ENCODE measurements at places on chromosomes 7 and 10.

DNA sequence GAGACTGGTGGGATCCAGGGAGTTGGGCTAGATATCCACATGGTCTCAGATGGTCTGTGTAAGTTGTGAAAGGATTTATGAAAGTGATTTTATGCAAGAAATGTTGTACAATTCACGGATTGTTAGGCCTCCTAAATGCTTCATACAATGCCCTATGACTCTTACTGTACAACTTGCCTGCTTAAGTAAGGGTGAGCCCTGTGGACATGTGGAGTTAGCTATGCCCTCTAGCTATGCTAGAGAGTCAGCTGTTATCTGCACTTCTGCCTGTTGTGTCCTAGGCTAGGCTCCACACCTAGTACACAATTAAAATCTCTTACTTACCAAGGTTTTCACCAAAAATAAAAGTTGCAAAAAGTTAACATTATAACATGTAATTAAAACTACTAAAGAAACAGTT is 1.7 kb upstream of the CFAP43 start:
- DNase-seq, result no peak

DNA sequence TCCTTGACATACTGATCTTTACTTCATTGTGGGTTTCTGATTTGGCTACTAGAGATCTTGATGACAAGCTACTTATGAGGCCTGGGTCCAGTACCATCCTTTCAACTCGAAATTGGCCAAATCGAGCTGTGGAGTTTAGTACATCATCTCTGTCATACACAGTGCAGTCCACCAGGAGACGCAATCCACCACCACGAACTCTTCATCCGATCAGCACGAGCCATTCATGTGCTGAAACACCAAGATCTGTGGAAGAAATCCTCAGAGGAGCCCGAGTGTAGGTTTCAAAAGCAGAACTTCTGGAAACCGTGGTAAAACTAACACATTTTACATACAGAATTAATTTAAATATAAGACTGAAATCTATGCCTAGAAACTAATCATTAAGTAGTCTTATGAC is 14.2 kb downstream of the DNAJC9 start:
- no peak for DNase-seq

DNA sequence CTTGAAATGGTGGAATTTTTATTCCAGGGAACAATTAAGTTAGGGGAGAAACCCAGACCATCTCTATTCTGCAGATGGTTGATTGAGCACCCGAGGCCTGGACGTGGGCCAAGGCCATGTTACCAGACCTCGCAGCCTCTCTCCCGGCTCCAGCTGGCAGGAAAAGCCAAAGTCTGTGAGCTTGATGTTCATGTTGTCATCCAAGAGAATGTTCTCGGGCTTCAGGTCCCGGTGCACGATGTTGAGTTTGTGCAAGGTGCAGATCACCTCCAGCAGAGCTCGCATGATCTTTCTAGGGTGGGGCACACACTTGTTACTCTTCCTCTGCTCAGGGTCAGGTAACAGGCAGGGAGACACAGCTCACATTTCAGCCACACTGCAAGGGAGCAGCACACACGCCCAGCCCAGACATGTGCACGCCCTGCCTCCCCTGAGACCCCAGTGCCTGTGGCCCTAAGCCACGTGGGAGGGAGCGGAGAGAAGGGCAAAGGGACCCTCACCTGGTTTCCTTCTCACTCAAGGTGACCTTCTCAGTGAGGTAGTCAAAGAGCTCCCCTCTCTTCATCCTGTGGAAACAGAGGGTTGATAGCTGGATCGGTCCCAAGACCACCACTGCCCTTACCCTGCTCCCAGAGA is 9.5 kb downstream of the PHKG1 start:
- no peak for DNase-seq

GRCh38 chr7:99748846-99749579 is 14.0 kb upstream of the CYP3A7 start:
- no peak for DNase-seq

- no peak for DNase-seq
Observed at GRCh38 chr10:24701447-24701846, 22.2 kb downstream of the ARHGAP21 start.

- DNase-seq, result no peak
Observed at GRCh38 chr10:130434446-130435385, 298.5 kb downstream of the GLRX3 start.

GRCh38 chr10:16116404-16117304 is 256.3 kb upstream of the MINDY3 start:
- peak; percentile 0 for DNase-seq

- DNase-seq, result no peak
Observed at GRCh38 chr7:88254721-88255424, 35.0 kb upstream of the SRI start.

DNA sequence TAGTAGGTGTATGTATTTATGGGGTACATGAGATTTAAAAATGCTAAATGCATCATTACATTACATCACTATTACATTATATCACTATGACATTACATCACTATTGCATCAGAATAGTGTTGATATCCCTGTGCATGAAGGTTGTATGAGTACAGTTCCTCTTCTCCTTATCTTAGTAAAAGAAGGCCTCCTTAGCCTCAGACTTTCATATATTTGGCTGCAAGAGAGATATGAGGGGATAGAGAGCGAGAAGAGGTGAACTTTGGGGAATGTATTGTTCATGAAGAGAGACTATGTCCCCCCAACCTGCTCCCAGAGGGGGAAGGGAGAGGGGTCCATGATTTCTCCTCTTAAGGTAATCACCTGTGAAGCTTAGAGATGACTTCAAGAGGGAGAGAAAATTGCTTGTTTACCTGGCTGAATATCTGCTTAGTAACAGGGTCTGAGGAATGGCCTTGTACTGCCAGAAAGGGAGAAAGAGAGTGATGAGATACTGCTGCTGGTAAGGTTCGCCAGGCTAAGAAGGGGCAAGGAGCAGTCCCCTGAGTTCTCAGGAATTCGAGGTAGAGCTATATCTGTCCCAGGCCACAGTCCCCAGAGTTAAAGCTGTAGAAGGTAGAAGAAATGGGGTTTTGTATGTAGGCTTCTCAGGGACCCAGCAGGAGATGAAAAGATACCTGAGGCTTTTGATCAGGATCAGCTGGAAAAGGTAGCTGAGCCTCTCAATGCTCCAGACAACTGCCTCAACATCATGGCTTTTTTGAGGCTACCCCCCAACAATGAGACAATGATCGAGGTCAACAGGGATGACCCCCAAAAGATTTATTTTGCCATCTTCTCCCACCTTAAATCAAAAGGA is 168.4 kb upstream of the WNT16 start:
- DNase-seq, result no peak

DNA sequence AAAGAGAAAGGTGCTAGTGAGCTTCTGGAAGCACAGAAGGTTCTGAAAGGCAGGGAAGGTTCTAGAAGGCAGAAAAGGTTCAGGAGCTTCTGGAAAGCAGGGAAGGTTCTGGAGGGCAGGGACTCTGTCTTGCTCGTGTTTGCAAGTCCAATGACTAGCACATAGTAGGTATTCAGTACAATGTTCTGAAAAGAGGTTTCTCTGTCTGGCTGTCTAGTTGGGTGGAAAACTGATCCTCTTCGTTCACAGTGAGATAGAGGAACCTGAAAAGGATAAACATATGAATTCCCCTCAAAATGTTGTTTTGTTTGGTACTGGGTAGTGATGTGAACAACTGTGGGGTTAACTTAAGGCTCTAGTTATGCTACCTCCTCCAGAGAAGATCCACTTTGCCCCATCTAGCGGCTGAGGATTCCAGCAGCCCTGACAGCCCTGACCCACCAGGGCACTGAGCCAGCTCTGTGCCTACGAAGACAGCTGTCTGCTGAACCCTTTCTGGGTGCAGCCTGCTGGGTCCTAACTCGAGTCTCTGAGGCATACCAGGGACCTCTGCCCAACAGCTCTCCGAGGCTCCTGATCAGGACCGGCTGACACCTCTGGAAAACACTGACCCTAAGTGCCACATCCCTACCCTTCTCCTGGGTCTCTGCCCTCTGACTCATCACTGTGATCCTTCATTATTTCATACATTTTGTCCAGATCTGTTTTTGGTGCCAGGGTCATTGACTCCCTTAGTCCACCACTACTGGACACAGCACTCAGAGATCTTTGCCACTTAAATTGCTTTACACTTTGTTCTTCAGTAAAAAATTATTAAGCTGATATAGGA is 15.4 kb downstream of the PTPRN2 start:
- no peak for DNase-seq

DNA sequence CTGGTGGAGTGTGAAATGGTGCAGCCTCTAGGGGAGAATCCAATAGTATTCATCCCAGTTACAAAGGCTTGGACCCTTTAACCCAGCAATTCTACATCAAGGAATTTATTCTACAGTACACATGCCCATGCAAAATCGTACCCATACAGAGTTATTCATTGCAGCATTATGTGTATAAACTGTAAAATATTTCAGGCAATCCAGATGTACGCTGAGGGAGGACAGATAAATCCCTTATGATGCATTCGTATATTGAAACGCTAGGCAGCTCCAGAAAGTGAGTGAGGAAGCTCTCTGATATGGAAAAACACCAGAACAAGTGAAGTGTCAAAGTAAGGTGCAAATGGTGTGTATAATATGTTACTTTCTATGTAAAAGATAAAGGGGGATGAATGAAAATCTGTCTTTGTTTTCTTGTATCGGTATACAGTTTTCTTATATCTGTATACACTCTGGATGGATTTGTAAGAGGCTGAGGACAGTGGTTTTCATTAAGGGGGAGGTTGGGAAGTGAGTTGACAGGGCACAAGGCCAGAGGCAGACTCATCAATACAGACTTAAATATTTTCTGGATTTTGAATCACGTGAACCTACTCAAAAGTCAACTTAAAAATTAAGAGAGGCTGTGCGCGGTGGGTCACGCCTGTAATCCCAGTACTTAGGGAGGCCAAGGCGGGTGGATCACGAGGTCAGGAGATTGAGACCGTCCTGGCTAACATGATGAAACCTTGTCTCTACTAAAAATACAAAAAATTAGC is 17.1 kb downstream of the VWA2 start:
- DNase-seq, result no peak

- no peak for DNase-seq
Observed at GRCh38 chr7:5170251-5170650, 19.8 kb upstream of the WIPI2 start.

- no peak for DNase-seq
Observed at GRCh38 chr10:98340261-98340939, 72.4 kb upstream of the LOXL4 start.

GRCh38 chr7:100515072-100515532 is 23.9 kb upstream of the AGFG2 start:
- DNase-seq, result no peak

GRCh38 chr10:13346283-13347042 is 1.6 kb downstream of the SEPHS1 start:
- no peak for DNase-seq

DNA sequence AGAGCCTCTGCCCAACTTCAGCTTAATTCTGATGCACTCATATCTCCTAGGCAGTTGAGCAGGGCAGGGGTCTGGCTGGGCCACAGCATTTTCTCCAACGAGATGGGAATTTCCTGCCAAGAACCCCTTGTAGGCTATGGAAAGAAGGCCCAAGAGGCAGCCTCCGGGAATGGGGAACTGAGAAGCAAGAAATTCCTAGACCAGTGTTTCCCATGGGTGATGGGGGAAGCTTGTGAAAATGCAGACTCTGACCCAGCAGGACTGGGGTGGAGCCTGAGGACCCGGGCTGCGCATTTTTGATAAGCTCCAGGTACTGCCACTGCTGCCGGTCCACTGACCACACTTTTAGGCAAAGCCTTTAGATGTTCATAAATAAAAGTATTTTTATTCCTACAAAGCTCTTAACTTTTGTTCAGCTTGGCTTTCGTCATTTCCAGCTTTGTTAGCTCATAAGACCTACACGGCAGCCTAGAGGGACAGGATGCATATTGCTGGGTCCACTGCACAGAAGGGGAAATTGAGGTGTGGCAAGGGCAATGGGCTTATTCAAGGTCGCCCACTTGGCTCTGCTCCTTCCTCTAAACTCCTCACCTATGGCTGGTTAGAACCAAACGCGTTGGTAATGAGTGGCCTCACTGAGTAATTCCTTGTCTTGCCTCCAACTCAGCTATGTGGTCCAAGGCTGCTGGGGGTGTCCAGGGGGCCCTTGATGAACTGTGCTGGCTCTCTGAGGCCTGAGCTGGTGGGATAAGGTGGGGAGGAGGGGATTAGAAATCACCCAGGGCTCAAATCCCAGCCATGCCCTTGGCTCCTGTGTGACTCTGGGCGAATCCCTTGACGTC is 29.5 kb downstream of the ZCCHC24 start:
- DNase-seq, result no peak

DNA sequence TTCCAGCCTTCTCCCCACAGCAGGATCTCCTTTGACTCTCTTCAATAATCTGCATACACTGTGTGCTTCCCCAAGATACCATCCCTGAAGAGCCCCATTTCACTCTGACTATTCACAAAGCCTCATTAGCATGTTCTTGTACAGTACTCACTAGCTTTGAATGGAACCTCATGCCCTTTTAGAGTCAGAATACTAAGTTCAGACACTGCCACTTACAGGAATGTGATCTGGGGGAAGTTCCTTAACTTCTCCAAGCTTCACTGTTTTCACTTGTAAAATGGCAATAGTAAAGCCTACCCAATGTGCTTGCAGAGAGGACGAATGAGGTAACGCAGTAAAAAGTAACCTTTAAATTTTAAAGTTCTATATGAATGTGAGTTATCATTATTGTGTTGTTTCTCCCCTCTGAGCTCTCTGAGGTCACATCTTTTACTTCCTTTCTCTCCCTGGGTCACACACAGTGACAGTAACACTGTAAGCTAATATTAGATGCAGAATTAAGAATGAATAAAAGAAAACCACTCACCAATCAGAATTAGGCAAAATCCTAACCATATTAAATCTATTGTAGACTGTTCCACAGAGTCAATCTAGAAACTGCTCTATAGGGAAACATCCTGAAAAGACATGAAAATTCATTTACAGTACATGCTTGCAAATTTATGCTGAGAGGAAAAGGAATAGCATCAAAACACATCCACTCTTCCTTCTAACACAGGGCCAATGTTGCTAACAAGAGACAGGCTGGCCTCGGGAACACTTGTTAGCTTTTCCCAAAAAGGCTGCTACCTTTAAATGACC is 64.2 kb upstream of the IL6 start:
- DNase-seq, result no peak

- DNase-seq, result no peak
Observed at GRCh38 chr7:100173806-100174495, 3.2 kb downstream of the GPC2 start.

GRCh38 chr10:69624245-69624786 is 5.7 kb upstream of the FAM241B start:
- DNase-seq, result peak; percentile 44

GRCh38 chr7:143384148-143384547 is 3.0 kb downstream of the ZYX start:
- DNase-seq, result no peak

DNA sequence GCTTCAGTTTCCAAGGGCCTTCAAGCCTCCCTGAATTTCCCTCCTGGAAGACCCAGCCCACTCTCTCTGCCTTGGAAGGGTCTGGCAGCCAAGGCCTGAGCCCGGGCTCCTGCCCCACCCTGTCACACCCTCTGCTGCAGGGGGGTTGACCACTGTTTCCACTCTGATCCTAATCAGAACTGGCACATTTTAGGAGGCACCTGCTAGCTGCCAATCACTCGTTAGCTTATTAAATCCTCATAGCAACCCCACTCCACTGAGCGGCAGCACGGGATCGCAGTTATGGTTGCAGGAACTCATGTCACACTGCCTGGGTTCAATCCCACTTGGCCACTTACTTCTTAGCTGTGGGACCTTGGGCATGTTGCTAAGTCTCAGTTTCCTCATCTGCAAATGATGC is 12.9 kb downstream of the HSPB1 start:
- no peak for DNase-seq

All from CD4-positive, alpha-beta T cell treated with Interleukin-10 for 1 hour (primary cell).